Activated naive CD4-positive, alpha-beta T cell (primary cell): ENCODE measurements at places on chromosomes 1 and 21.

DNA sequence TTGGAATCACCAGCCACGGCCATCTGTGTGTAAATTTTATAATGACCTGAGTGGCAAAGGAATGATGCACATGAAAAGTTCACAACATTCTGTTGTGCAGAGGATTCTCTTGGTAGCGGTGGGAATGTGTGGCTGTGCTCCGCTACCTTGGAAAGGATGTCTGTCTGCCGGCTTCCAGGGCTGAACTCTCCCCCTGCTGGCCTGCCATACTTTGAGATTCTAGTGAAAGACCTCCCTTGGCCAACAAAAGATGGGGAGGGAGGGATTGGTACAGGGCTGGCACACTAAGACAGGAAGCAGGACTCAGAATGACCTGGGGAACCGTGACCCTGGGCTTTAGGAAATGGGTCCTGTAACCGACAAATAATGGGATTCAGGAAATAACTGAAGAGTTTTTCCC, 194.5 kb upstream of the PLD5 start:
- DNase-seq, result no peak

GRCh38 chr1:216607067-216607697, 116.0 kb downstream of the ESRRG start:
- DNase-seq, result no peak

DNA sequence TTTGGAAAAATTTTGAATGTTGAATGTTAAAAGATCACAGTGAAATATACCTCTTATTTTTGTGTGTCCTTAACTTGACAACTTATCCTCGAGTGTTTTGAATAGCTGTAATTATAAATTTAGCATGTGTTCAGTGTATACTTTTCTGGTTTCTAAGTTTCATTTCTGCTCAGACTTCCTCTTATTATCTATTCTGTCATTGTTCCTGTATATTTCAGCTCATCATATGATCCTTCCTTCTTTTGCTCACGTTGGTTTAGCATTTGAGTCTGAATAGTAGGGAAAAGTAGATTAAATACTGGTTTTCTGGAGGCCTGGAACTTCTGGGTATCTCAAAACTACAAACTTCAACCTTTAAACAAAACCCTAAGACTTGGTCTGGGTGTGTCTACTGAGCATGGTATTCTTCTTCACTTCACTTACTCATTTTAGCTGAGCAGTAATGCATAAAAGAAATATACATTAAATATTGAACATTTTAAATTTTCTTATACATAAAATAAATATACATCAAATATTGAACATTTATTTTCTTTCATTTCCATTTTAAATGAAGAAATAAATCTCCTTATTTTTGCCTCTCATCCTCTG, 3.3 kb upstream of the ATP6V1G3 start:
- no peak for DNase-seq

- no peak for DNase-seq
Observed at GRCh38 chr1:1461721-1462317, 9.7 kb upstream of the ATAD3B start.

- DNase-seq, result no peak
Observed at GRCh38 chr1:43995984-43996732, 4.8 kb downstream of the CCDC24 start.

GRCh38 chr21:19228226-19228625, 824.6 kb upstream of the TMPRSS15 start:
- DNase-seq, result no peak

GRCh38 chr1:5962265-5963105, 29.7 kb downstream of the NPHP4 start:
- DNase-seq, result no peak

GRCh38 chr1:59504276-59504675, 207.4 kb downstream of the FGGY start:
- DNase-seq, result no peak

GRCh38 chr1:21182181-21182731, 5.6 kb upstream of the EIF4G3 start:
- DNase-seq, result no peak
